ENCODE measurements at places on chromosomes 11 and 22.

- no peak for DNase-seq
These were observed 202.2 kb downstream of the CEP164 start for GRCh38 chr11:117529816-117530215.

GRCh38 chr22:27980424-27981148, 61.5 kb upstream of the PITPNB start:
- no peak for DNase-seq

- no peak for DNase-seq
These were observed 33.8 kb upstream of the VWA5A start for GRCh38 chr11:124081483-124081882.

DNA sequence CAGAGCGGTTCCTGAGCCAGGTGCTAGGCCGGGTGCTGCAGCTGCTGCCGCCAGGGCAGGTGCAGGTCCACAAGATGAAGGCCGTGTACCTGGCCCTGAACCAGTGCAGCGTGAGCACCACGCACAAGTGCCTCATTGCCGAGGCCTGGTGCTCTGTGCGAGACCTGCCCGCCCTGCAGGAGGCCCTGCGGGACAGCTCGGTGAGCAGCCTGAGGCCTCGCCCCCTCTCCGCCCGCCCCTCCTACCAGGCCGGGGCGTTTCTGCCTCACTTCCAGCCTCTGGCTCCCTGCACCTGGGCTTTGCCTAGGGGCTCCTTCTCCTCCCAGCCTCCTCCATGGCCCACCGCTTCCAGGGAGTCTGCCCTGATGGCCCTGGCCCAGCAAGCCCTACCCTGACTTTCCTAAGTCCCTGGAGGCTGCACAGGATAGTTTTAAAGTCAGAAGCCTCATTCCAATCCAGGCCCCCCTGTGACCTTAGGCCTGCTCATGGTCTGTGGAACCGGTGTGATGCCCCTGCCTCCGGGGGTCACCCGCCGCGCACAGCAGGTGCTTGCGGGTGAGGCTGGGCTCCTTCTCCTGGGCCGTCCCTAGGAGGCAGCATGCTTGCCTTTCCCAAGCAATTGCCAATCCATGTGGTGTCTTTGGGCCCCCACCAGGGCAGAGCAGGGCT, 5.5 kb downstream of the TCIRG1 start:
- no peak for DNase-seq

GRCh38 chr11:1384199-1384970, 5.3 kb upstream of the BRSK2 start:
- no peak for DNase-seq
